GM12865 (cell line): ENCODE measurements at places on chromosomes 5 and 9.

DNA sequence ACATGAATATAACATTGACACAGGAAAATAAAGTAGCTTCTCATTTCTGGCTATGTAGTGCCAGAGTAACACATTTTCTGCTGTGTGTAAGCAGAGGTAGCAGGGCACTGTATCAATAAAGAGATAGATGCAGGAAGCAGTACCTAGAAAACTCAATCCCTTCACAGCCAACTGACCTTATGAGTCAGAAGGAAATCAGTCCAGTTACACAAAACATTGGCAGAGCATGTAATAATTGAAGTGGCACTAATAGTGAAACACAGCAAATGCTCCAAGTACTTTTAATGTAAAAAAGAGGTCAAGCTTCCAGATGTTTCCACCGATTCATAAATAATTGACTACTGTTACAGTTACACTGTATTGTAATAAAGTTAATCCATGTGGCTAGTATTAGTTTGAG is 706.6 kb downstream of the EFNA5 start:
- peak; percentile 9 for DNase-seq

GRCh38 chr5:146877783-146878475 is 628 bp downstream of the PPP2R2B start:
- DNase-seq = no peak

DNA sequence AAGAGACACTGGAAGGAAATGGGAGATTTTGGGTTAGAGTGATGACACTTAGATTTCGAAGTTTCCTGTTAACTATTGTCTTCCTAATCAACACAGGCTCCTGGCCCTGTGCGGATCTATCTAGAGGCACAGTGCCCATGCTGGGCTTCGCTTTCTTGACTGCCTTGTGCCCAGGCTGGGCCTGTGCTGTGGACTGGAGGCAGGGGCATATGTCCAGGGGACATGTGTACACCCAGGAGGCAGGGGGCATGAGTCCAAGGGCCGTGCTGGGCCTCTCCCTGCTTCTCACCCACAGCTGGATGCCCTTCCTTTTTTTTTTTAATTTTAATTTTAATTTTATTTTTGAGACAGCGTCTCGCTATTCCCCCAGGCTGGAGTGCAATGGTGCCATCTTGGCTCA is 37.6 kb downstream of the EHMT1 start:
- no peak for DNase-seq

DNA sequence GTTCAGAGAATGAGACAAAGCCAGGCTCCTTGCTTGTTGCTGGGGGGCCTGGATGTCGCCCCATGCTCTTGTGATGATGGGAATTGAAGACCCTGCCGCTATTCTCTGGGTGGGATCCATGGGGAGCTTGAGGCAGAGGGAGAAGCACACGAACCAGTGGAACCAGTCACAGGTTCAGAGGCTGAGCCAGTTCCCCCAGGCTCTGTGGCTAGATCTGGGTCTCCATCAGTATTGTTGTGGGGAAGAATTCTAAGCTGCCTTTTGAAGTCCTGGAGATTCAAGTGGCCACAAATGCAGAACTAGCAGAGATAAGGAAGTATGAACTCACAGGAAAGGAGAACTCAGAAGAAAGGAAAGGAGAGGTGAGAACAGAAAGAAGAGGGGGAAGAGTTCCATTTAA is 219.4 kb downstream of the MSX2 start:
- no peak for DNase-seq

GRCh38 chr9:129560881-129561306 is 60.0 kb downstream of the C9orf50 start:
- no peak for DNase-seq
